Activated B cell treated with CpG ODN at 0.5 μM for 24 hours (primary cell): ENCODE measurements at places on chromosomes 5 and 9. TPM values are rescaled to one million over a fixed set of nuclear protein-coding genes. Genes with fewer than 3 reads are reported as not detected.

GRCh38 chr5:159095151-159095721 lies 4.5 kb downstream of the EBF1 start:
- DNase-seq, result no peak

GRCh38 chr5:115431116-115431515 lies 113.5 kb downstream of the FEM1C start:
- no peak for DNase-seq

- no peak for DNase-seq
Observed at GRCh38 chr5:31581498-31582099, 49.5 kb downstream of the C5orf22 start.

DNA sequence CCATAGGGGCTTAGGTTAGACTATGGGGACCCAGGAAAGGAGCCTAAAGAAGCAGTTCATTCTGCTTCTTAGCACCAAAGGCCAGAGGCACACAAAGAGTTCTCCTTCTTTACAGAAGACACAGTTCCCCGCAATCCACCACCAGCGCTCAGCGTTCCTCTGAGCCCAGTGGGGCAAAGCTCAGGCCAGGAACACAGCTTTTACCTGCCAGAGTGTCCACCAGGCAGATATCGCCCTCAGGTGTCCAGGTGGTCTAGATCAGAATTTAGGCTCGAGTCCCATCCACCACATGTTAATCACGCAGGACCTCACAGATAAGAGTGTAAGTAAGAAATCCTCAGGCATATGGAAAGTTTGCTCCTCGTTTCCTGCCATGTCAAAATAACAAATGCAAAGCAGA lies 53.0 kb downstream of the UBE2QL1 start:
- DNase-seq, result no peak

DNA sequence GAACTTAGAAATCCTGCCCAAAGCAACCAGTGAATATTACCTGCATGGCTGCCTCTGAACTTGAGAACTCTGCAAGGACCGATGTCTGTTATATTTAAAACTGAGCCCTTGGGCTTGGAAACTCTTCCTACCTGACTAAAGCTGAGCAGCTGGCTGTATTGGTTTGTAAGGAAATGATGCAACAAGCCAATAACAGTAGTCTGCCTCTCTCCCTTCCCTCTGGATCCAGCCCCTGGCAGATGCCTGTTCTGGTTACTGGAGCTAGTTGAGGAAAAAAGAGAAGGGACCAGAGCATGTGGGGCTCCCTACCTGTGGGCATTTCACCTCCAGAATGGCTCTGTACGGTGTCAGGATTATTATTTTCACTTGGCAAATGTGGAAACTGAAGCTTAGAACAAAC lies 34.7 kb downstream of the SH3RF2 start:
- no peak for DNase-seq

- no peak for DNase-seq
Observed at GRCh38 chr5:35345222-35345621, 114.9 kb upstream of the PRLR start.

DNA sequence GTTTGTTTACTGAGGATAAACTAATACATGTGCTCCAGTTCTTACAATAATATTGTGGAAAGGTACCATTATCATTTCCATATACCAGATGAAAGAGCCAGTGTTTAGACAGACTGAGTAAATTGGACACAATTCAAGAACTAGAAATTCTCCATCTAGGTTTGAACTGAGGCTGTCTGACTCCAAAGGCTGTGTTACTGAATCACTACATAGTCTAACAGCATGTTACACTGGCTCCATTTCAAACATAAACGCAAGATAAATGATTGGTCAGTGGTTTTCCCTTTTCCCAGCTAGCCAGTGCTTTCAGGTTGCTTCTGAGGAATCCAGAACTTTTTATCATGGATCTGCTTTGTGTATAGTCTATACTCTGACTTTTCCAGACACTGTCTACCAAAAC lies 8.1 kb downstream of the SPDL1 start:
- no peak for DNase-seq

GRCh38 chr9:21029661-21030060 lies 1.8 kb downstream of the HACD4 start:
- no peak for DNase-seq

DNA sequence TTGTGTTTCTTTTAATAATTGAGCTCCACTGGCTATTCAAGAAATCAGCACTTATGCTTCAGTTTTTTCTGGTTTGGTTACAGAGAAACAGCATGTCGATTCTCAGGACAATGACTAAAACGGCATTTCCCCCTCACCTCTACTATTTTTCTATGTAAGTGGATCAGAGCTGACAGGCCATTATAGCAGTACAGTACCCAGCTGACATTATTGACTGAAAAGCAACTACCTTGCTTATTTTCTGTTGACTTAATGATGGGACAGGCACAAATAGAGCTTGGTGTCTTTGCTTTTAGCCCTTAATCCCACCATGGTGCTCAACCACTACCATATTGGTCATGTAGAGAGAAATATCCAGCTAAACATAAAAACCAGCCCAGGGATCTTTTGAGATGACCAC lies 35.4 kb upstream of the CCNG1 start:
- DNase-seq, result no peak

GRCh38 chr9:134181648-134182034 lies 17.3 kb upstream of the RNU6ATAC start:
- no peak for DNase-seq

DNA sequence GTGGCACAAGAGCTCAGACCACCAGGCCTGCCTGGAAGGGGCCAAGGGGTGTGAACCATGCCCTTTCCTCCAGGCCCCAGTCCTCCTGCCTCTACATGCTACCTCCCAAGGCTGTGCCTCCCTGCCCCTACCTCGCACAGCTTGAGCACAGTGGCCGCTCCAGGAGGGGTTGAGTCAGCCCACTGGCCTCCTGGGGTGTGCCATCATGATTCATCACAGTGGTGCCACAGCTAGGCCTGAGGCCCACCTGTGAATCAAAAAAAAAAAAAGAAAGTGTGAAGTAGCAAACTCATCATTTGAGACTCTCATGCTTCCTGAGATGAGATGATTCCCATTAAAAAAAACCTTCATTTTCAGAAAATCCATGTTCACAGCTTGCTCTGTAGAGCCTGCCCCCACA lies 240.5 kb downstream of the HSPA4 start:
- DNase-seq, result no peak

DNA sequence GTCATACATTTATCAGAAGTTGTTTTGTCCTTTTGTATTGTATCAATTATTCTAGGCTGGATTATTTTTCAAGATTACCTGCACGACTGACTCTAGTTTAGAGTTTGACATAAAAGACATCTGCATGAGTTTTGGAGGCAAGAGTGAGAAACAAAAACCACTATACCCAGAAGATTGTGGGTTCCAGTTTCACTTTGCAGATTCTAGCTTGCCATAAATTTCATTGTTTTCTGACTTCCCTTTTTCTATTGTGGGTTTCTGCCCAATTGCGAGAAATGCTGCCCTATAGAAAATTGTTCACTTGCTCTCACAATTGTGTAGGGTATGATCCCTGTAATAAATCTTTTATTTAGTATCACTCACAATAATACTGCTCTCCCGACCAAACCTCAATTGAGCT lies 1043.4 kb upstream of the CDH10 start:
- DNase-seq, result no peak

- DNase-seq, result no peak
Observed at GRCh38 chr5:16412556-16412955, 53.0 kb downstream of the ZNF622 start.

DNA sequence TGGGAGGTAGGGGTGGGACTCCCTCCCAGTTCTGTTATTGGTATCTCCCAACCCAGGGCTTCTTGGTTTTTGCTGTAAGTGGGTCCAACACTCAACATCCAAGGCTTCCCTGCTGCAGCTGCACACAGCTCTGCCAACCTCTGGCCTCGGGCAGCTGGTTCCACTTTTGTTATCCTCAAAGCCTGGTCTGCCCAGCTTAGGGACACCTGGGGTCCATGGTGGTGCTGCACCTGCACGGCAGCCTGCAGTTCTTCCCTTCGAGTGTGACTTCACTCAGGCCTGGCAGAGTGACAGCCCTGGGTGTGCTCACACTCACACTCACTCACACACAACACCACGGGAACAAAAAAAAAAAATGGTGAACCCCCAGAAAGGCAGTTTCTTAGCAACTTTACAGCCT lies 15.3 kb upstream of the SAP30L start:
- DNase-seq, result no peak

DNA sequence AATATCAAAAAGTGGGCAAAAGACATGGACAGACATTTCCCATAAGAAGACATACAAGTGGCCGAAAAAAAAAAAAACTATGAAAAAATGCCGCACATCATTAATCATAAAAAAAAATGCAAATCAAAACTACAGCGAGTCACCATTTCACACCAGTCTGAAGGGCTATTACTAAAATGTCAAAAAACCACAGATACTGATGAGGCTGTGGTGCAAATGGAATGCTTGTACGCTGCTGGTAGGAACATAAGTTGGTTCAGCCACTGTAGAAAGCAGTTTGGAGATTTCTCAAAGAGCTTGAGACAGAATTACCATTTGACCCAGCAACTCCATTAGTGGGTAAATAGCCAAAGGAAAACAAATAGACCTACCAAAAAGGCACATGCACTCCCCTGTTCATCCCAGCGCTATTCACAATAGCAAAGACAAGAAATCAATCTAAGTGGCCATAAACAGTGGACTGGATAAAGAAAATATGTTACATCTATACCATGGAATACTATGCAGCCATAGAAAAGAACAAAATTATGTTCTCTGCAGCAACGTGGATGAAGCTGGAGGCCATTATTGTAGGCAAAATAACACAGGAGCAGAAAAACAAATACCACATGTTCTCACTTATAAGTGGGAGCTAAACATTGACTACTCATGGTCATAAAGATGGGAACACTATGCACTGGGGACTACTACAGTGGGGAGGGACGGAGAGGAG lies 110.6 kb upstream of the BOD1 start:
- no peak for DNase-seq

DNA sequence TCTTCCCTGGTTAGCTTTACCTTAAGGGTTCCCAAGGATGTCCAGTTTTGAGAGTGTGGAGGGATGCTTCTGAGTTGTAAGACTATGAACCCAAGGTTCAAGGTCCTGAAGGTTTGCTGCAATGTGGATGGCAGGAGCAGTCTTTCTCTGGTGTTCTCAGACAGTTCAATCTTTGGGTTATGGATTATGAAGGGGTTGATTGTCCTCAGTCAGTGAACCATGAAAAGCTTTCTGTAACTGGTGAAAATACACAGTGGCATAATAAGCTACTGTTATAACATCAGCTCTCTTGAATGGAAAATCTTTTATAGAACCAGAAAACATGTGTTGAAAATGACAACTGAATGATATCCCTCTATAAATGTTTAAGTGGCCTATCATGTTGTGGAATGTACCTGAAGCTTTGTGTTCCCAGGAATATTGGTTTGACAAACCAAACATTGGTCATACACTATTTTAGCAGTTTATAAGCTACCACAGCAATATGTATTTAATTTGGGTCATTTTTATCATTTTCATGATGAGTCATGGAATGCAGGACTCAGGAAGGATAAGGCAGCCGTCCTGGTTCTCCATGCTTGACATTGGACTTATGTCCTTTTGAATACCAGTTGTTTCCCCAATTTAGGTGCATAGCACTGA lies 1041.8 kb upstream of the ARRDC3 start:
- DNase-seq, result no peak

DNA sequence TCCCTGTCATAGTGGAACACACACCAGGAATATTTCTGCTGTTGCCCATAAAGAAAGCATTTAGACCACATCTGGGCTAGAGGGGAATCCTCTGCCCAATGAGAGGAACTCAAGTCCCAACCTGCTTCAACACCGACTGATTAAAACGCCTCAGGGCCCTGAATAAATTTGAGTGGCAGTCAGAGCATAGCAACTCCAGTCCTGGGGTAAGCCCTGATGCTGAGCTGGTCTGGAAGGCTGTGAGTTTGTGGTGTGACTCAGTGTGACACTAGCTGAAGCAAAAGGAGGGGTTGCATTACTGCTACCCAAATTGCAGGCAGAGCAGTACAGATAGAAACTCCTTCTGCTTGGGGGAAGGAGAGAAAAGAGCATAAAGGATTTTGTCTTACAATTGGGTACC lies 148.3 kb downstream of the PRDM9 start:
- DNase-seq, result no peak

Gene JAKMIP2
- total RNA-seq, result 2.0 and 3.1 TPM in 2 replicates

Gene FAM163B
- not detected in 2 replicates for total RNA-seq

Gene ALDOB
- not detected in 2 replicates for total RNA-seq

Gene MYORG
- total RNA-seq, result 0.24 and 0.27 TPM in 2 replicates
